ENCODE measurements at places on chromosomes 6 and 20.
A peak's percentile ranks its signal among the peaks of the same experiment; 100 is the strongest.

- no peak for DNase-seq
These were observed 39.8 kb upstream of the BACH2 start for GRCh38 chr6:90336388-90336947.

DNA sequence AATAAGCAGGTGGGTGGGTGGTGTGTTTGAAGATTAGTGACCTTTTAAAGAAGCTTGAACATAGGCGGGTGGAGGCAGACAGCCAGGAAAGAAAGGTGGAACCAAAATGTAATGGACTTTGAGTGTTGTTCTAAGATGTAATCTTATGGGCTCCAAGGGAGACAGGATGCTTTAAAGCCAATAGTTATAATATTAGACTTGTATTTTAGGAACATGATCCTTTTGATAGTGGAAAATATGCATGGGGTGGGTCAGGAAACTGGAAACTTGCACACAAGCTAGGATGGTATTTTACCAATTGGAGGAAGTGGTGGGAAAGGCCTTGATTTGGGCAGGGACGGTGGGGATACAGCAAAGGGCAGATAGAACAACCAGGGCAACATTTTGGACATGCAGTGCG lies 151.8 kb upstream of the PDE7B start:
- DNase-seq: no peak

DNA sequence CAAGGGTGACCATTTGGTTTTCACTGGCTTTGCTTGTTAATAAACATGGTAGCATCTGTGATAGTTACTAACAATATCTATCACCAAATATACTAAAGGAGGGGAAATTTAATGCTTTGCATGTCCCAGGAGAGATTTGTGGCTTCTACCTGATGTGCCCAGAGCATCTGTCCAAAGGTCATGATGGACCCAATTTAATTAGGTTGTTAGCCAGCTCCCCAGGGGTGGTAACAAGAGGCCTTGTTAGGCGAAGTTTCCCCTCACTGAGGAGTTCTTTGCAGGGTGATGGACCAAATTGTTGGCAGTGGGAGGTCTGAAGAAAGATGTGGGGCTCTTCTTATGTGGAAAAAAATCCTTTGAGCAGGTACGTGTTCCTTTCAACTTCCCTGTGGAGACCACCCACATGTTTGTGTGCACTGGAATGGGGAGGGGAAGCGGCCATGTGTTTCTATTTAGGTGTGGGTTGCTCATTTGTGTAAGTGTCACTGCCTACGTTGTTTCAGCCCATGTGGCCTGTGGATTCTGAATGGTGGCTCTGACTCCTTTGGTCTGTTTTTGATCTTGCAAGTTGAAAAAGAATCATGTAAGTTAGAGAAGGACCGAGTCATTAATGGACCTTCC lies 137.6 kb downstream of the CLIC5 start:
- no peak for DNase-seq

DNA sequence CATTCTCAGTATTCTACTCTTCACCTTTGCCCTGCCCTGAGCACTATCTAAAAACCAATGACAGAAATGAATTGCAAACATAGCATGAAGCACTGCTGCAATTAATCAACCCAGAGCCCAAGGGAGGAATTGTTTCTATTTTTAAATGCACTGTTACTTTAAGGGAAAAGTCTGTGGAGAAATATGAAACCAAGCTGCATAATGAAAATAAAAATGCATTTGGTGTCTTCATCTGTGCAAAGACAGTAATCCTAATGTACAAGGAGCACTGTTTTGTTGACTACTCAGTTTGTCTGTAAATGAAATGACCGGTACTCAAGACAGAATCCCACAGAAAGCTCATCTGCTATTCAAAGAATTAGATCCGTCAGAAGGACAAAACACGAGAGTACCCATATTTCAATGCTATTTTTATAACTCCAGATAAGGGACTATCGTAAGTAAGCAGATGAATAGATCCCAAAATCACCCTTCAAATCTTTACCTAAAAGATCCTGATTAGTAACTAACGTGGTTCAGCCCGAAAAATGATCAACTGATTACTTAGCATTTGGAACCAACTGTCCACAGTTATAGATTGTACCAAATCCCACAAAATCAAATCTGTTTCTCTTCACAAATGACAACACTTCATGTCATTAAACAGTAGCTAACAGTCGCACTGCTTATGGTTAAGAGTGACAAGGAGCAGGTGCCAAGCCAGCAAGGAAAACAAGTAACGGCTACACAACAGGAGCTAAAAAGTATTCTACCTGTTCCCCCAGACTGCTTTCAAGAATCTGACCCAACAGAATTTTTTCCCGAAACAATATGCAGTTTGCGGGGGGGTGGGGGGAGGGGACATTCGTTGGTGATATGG lies 2.4 kb downstream of the KIF13A start:
- no peak for DNase-seq

GRCh38 chr20:10408108-10408813 lies 25.8 kb downstream of the MKKS start:
- DNase-seq: no peak

- peak; percentile 25 for DNase-seq
These were observed 38.4 kb upstream of the SPTLC3 start for GRCh38 chr20:12970372-12970821.

GRCh38 chr6:163533443-163533842 lies 118.9 kb downstream of the QKI start:
- DNase-seq: peak; percentile 63

- no peak for DNase-seq
These were observed 764 bp downstream of the BAG6 start for GRCh38 chr6:31651602-31652191.

- DNase-seq: no peak
These were observed 9.9 kb downstream of the PROCR start for GRCh38 chr20:35181731-35182130.

DNA sequence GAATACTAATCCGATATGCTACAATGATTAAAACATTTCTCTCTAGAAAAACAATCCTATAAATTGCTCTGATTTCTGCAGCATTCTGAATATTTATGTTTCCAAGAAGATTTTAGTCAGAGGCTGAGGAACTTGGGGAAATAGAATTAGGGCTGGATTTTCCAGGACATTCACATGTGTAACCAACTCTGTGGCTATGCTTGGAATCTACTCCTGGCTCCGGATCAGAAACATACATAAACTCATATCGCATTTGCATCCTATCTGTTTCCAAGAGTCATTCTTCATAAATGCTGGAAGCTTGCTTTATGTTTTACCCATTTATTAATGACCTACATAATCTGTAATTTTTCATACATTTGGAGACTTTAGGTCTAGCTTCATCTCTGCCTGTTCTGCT lies 459.9 kb upstream of the MARCKS start:
- no peak for DNase-seq

- peak; percentile 97 for DNase-seq
These were observed 19.5 kb downstream of the ZNF311 start for GRCh38 chr6:28985462-28986164.

DNA sequence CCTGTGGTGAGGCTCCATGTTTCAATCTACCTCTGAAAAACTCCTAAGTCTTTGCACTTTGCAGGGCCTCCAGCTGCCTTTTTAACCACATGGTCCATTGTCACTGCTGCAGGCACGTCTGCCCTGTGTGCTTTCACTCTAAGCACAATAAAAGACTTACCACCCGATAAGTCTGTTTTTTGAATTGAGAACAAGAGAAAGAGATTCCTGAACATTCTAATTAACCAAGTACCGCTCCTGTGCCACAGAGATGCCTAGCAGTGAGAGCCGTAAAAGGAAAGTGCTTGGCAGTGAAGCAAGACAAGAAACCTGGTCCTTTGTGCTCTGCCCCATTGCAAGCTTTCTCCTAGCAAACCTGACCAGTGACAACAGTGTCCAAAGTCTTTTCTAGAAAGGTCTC lies 487.6 kb upstream of the FLRT3 start:
- DNase-seq: no peak

DNA sequence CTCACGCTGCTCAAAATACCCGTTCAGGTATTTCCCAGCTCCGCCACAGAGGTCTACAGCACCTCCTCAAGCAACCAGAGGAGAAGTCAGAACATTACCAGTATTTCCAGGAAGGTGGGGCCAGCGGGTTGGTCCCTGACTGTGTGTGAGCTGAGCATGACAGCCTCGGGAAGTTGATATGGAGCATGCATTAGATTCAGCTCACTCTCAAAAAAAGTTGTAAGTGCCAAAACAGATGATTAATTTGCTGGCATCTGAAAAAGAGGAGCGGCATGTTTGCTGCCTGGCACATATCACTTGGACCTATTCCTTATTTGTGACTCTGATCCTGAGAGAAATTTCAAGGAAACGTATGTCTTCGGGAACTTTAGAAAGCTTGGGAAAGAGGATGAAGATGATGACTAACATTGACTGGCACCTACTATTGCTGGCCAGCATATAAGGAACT lies 32.3 kb downstream of the ELOVL2 start:
- peak; percentile 36 for DNase-seq

DNA sequence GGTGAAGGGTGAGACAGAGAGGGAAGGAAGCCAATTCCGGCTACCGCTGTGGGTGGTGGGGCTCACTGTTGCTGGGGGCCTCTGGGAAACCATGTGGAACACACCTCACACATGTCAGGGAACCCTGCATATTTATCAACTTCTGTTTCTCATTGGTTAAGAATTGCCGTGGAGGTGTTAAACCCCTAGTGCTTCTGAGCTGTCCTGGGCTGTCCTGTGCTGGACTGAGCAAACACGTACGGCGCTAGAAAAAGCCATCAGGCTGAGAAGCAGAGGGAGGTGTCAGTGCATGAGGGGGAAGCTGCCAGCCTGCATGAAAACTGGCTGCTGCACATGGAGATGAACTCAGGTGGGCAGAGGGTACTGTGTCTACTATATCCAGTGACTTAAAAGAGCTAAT lies 103.9 kb upstream of the JAG1 start:
- DNase-seq: no peak

DNA sequence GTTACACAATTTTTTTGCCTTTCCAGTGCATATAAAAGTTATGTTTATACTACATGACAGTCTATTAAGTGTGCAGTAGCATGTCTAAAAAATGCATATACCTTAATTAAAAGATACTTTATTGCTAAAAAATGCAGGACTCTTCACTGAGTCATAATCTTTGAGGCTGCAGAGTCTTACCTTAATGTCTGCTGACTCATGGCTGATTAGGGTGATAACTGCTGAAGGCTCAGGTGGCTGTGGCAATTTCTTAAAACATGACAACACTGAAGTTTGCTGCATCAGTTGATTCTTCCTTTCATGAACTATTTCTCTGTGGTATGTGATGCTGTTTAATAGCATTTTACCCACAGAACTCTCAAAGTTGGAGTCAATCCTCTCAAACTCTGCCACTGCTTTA lies 19.1 kb downstream of the ZSCAN23 start:
- DNase-seq: peak; percentile 39

DNA sequence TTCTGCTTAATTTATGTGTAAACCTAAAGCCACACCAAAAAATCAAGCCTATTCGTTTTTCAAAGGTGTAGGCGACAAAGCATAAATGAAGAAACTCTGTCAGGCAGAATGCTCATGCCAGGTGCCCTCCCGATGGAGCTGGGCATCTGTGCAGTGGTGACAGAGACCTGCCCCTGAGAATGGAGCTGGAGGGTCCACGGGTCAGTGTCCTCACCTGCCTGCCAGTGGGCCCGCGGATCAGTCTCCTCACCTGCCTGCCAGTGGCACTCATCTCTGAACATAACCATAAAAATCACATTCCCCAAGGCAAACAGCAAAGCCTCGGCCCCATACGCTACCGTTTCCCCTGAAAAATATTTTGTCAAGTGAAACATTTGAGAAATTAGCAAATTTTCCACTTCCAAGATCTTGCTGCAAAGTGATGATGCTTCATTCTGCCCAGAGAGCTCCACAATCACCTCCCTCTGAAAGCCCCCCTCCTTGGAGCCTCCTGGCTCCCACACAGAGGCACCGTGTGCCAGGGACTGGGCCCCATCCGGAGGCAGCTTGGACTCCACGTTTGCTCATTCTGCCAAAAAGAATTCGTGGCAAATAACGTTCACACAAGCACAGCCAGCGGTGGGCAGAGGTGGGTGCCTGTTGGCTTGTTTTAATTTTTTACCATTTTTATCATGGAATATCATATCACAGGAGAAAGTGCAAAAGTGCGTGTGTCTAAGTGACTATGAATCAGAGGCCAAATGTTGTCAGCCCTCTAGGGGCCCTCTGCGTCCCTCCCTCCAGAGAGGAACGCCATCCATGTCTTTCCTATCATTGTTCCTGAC lies 88.8 kb downstream of the YTHDF1 start:
- DNase-seq: no peak

DNA sequence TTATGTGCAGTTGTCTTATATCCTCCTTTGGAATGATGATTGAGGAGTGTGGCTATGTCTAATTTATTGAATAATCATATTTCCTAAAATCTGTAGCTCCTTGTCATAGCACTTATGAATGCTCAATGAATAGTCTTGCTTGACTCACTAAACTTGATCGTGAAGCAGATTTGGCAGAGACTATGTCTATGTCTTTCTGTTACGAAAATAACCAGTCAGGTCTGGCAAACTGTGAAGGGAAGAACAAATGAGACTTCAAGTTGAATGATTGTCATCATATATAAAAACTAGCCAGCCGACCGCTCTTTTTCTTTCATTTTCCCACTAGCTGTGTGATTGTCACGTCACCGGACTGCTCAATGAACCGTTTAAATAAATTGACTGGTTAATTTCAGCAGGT lies 1303.9 kb upstream of the GJE1 start:
- DNase-seq: no peak

- DNase-seq: no peak
These were observed 62.0 kb downstream of the EFCAB8 start for GRCh38 chr20:32920530-32921298.

GRCh38 chr20:3231116-3231515 lies 7.9 kb downstream of the SLC4A11 start:
- DNase-seq: no peak

DNA sequence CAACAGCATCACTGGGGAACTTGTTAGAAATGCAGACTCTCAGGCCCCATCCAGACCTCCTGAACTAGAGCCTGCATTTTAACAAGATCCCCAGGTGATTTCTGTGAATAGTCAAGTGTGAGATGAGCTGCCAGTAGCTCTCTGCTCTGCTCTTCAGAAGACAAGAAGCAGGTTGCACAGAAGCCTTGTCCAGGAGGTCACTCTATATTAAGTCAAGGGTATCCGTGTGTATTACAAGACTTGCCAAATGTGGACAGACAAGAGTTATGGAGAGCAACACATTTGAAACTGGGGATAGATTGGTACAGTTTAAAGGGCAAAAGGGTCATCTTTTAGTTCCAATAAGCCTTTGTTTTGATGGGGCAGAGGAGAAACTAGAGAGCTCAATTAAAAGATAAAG lies 23.2 kb upstream of the RIN2 start:
- DNase-seq: no peak

DNA sequence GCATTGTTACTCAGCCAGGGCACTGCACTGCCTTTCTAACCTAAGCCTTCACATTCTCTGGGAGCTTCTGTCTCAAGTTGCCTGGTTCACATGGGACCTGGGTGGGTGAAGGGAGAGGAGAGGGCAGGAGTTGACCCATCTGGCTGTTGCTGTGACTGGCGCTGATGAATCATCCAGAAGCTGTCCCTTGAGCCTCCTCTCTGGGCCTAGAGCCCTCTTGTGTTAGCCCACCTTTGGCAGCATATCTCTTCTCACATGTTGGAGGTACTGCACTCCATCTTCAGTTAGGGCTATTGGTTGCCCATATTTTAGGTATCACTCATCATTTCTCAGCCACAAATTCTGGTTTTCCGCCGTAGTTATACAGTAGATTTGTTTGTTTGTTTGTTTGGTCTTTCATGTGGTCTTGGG lies 19.8 kb downstream of the XRN2 start:
- DNase-seq: peak; percentile 8

Data from A172 (cell line).